ENCODE measurements at places on chromosomes 13 and 19.

GRCh38 chr13:79108914-79109643, 297.0 kb downstream of the RBM26 start:
- DNase-seq = no peak

DNA sequence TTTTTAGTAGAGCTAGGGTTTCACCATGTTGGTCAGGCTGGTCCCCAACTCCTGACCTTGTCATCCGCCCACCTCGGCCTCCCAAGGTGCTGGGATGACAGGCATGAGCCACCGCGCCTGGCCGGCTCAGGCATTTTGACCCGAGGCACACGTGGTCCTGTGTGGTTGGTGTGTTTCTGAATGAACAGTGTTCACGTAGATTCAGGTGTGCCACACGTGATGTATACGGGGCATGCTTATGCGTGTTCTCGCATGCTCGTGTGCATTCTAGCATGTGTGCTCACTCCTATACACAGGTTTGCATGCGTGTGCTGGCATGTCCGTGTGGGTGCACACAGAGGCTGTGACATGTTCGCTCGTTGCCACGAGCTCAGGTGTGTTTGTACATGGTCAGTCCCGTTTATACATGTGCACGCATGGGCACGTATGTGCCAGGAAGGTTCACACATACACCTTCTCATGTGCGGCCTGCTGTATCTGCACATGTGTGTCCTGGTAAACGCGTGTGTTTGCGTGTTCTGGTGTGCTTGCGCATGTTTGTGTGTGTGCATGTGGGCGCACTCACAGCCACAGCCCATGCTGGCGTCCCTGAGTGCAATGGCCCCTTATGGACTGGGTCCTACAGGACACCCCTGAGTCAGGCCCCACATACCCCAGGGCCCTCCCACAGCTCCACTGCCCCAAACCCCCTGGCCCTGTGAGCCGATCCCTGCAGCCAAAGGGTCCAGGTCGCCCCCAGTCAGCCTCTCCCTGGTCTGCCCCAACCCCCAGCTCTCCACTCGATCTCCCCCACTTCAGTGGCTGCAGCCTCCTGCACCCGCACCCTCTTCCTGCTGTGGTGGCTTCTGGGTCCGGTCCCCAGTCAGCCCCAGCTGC, 20.6 kb upstream of the TCF3 start:
- DNase-seq = no peak

- DNase-seq = no peak
Measured at GRCh38 chr19:46020819-46021125, 2.1 kb downstream of the PGLYRP1 start.

DNA sequence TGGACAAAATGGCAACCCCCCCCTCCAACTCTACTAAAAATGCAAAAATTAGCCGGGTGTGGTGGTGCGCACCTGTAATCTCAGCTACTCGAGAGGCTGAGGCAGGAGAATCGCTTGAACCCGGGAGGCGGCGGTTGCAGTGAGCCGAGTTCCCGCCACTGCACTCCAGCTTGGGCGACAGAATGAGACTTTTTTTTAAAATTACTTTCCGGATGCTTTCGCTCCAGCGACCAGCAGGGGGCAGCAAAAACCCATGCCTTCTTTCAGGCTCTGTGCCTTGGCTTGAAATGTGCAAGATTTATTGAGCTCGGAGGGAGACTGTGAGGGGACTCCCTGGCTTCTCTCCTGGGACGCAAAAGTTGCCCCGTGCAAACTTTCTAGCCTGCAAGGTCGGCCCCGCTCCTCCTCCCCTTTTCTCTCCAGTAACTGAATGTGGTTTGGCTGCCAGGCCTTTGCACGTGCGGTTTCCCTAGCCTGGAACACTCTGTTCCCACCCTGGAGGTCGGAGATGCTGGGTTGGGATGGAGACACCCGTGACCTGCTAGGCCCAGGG, 61.4 kb upstream of the NFIC start:
- DNase-seq = peak; percentile 76

DNA sequence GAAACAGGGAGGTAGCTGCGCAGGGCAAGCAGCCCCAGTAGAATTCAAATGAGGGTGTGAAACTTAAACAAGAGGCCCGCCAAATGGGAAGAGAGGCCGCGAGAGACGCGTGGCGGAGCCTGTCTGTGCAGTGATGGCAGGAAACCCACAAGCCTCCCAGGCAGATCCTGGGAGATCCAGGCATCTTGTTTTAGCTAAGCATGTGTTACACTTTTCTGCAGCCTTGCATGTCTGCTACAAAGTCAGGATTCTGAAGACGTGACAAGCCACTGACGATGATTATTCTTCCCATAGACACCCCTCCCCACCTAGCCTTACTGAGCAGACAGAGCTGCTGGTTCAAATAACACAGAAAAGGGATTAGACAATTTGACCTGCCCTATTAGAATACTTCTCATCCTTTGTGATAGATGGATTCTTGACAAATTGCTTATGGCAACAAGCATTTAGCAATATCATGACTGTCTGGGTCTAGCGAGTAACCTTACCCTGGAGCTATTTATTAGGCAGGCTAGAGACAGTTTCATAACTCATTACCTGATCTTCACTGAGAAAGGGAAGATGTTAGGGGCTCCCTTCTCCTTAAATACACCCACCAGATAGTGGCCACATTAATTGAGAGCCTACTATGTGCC, 185.2 kb upstream of the IRS2 start:
- DNase-seq = no peak

- no peak for DNase-seq
Measured at GRCh38 chr19:10037367-10037766, 24.1 kb downstream of the RDH8 start.

DNA sequence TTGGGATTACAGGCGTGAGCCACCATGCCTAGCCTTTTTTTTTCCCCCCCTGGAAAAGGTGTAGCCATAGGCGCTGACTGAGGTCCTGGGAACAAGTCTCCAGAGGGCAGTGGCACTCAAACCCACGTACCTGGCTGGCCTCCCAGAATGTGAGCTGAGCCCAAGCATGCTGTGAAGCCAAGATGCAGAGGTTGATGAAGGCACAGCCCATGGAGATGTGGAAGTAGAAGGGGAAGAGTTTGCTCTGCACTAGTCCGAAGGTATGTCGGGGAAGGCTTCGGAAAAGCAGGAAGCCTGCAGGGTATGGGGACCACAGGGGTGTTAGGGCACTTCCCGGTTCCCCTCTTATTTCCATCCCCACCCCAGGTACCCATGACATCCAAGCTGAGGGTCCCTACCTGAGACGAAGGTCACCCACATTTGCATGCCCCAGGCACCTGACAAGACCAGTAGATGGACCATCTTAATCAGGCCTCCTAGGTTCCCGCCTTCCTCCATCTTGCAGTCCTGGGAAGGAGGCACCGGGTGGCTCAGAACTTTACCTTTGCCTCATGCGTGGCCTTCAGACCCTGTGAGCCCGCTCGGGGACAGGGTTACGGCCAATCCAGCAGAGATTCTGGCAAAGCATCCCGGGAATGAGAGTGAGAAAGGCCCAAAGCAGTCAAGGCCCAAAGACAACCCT, 805 bp downstream of the TMEM205 start:
- DNase-seq = no peak

DNA sequence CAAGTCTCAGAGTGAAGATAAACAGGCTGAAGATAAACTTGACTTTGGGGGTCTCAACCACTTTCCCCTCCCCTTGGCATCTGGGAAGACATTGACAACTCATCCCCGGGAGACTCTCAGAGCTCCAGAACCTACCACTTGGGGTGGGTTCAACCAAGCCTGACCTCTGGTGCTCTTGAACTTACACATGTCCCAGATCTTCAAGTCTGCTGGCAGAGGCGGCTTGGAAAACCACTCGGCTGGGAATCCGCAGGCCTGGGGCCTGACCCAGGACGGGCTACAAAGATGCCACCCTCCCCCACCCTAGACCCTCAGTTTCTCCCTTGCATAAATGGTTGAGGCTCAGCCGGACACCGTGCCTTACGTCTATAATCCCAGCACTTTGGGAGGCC, 512 bp downstream of the LRRC8E start:
- DNase-seq = no peak

DNA sequence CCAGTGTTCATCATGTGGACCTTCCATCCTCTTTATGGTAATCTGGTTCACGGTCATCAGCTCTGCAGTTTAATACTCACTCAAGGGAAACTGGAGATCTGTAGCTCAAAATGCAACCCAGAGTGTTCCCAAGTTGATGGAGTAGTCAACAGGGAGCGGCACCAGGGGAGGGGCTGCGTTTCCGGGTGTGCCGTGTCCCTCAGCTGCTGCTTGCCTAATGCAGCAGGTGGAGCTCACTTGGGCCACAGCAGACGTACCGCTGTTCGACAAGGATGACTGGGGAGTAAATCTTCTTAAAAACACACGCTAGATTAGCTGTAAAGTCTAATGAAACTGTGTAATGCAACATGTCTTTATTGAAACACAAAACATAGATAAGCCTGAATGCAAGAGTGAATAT, 81.1 kb downstream of the TNFSF13B start:
- DNase-seq = no peak

DNA sequence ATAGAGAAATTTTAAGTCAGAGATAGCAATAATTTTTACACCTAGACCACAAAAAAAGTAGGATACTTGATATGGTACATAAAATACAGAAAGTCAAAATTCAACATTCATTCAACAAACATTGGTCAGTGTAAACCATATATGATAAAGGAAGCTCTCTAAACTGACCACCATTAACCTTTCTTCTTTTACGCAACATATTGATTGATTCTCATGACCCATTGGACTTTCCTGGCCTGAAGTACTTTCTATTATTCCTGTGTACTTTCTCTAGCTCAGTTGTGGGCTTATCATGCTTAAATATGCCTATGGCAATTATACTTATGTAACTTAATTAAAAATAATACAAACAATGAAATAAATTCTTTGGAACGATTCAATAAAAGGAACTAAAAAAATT, 10.7 kb downstream of the PIBF1 start:
- DNase-seq = no peak

DNA sequence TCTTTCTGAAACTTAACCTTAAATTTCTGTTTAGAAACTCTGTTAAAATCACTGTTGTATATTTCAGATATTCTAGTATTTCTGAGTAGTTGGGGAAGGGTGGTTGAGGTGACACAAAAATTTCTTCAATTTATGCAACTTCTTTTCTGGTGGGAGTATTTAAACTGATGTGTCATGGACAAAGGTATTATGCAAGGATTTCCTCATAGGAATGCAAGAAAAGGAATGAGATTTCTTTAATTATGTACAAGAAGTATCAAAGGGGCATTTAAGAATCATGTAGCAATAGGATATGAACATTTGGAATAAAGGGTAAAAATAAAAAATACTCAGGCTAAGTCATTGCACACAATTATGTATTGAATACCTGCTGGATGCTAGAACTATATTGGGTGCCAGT, 575.8 kb upstream of the KLF12 start:
- peak; percentile 80 for DNase-seq

DNA sequence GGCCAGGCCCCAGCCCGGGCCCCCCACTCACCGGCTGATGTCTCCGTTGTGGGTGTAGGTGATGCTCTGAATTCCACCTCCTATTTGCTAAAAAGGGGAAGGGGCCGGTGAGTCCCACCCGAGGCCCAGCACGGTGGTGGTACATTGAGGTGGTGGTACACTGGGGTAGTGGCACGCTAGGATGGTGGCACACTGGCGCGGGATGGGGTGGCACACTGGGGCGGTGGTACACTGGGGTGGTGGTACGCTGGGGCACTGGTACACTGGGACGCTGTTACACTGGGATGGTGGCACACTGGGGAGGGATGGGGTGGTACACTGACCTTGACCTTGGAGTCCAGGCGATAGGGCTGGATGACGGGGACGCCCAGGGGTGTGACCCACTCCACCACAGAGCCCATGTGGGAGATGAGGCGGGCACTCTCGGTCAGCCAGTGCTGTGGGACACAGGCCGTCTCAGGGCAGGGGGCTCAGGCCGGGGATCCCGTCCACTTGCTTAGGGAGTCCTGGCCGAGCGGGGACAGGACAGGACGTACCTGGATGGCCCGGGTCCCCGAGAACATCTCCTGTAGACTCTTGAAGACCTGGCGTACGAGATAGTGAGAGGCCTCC, 14.6 kb downstream of the POLRMT start:
- DNase-seq = no peak

DNA sequence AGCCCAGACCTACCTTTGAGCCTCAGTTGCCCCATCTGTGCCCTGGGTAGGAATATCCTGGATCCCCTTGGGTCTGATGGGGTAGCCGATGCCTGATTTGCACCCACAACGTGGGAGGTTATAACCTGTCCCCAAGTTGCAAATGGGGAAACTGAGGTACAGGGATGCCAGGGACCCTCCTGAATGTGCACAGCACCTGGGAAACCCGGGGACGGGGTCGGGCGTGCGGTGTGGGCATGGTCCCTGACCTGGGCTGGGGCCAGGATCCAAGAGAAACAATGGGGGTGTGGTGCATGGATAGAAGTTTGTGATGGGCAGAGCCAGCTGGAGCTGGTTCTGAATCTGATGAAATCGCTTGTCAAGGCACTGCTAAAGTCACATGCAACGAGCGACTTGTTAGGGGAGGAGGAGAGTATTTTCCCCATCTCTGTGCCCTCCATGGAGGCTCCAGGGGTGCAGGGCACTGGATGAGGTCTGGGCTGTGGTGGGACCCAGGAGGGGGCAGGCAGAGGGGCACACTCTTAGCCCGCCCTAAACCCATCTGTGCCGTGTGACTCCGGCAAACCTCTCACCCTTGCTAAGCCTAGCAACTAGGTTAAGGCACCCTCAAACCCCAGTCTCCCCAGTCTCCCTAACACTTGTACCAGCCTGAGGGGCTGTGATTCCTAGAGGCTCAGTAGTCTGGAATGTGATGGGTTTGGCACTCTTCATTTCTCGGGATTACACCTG, 749 bp downstream of the GDF15 start:
- peak; percentile 58 for DNase-seq

DNA sequence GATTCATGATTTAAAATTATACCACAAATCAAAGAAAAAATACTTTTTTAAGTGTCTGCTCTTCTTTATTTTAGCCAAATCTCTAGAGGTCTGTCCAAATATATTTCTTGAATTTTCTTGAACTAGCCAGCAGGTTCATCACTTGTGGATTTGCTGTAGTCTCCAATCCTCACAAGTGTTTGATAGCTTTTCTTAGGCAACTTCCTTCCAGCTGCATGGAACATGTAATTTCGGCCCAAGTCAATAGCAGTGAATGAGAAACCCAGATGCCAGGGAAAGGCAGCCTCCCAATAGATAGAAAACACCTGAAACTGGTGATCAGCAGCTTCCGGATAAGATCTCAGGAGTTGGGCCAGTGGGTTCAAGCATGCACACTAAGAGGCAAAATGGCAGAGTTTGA, 15.6 kb upstream of the RNASEH2B start:
- DNase-seq = no peak

DNA sequence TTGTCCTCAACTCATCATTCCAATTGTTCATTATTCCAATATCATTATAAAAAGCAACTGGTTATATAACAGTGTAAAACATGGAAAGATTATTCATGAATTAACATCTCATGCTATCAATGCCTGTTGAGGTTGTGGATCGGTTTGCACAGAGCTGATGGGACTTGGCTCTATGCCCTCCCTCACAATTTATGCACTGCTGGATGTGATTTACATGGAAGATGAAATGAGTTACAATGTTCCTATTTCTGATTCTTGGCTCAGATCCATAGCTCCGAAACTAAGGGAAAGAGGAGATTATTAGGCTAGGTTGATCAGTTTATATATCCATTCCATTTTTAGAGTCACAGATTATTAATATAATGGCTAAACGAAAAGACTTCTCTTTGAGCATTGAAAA, 38.6 kb downstream of the SCEL start:
- no peak for DNase-seq

Data from fibroblast of pulmonary artery (primary cell).